Activated naive CD4-positive, alpha-beta T cell (primary cell): ENCODE measurements at places on chromosomes 16 and 17.

- DNase-seq = no peak
Measured at GRCh38 chr17:64343833-64344637, 46.6 kb downstream of the PECAM1 start.

- no peak for DNase-seq
Measured at GRCh38 chr17:40529991-40530390, 28.6 kb upstream of the TNS4 start.

DNA sequence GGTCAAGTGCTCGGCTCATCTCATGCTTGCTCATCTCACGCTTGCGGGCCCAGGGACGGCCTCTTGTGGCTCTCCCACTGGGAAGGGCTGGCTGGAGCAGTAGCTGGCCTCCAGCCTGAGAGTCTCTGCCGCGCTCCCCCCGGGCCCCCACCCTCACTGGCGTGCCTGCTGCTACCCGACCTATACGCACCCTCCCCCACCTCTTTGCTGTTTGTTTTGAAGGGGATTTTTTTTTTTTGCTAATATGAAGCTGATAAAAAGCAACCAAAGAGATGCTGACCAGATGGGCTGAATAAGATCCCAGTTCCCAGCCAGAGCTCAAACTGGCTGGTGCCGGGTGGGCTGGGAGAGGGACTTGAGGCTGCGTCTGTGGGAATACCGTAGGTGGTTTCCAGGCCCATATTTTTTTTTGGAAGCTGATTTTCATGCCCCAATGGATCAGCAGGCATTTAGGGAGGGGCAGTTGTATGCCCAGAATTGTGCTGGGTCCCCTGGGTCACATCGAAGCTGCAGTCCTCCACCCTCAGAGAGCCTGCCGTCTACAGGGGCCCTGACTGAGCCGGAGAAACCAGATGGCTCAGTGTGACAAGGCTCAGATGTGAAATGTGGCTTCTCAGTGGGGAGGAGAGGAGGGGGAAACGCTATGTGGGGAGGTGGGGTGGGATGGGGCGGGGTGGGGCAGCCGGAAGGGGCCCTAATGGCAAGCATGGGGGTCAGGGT lies 115.0 kb downstream of the RAP1GAP2 start:
- no peak for DNase-seq

GRCh38 chr16:71540-72401 lies 660 bp downstream of the RHBDF1 start:
- DNase-seq = no peak

DNA sequence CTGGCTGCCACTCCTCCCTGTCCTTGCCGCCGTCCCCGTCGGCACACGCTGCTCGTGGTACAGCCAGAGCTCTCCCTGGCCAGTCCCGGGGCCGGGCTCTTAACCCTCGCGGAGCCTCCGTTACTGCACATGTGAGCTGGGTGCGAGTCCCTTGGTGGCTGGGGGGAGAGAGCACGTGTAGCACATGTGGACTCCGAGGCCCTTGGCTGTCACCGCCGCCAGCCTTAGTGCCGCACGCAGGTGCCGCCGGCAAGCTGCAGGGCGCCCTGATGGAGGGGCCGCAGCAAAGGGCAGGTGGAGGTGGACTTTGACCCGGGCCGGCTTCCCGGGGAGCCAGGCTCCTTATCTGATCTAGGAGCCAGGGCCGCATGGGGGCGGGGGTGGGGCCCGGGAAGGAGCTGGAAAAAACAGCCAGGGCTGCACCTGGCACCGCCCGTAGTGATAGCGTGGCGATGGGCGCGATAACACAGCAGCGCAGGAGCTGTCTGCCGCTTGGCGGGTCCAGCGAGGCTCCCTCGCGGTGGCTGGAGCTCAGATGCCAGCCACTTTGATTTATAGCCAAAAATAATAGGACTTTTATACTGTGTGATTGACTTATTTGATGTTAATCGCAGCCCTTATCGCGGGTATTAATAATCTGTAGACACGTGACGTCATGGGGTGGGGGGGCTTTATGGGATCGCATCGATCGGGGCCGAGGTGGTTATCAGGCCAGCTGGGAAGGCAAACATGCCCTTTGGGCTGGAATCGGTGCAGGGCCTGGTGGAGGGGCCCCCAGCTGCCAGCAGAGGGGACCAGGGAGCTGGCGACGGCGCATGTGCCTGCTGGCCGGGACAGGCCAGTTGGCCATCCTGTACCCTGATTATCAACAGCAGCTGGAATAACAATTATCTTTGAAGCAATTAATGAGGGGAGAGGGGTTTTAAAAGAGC lies 35.1 kb downstream of the ZFPM1 start:
- DNase-seq = no peak

DNA sequence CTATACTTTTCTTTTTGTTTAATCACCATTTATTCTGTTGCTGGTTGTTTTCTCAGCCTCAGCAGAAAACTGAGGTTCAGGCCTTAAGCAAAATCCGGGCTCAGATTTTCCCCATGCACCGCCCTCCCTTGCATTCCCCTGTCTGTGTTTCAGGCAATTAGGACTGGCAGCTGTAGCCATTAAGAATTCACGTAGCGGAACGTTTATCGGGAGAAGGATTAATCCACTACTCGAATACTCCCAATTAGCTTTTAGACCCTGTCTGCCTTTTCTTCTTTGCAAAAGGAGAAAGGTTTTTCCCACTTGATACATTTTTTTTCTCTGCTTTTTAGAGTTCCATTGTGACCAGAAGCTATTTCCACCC lies 173.1 kb downstream of the RPTOR start:
- no peak for DNase-seq
